ENCODE measurements at places on chromosomes 6 and 20.

GRCh38 chr20:36094497-36094896 lies 60.0 kb upstream of the EPB41L1 start:
- no peak for DNase-seq

DNA sequence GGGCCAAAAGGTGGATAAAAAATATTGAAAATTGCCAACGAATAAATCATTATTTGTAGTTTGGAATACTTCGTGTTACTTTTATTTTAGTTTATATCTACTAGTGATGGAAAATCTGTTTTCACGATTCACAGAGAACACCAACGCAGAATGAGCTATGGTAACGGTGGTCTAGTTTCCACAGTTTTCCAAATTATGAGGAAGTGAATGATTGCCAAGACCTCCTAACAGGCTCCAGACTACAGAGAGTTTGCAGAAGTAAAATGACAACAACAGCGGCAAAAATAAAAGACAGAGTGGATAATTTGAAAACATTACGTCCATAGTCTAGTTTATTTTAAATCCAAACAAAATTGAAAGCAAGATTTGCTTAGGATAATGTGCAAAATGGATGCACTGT lies 57.0 kb upstream of the AIG1 start:
- DNase-seq: no peak

DNA sequence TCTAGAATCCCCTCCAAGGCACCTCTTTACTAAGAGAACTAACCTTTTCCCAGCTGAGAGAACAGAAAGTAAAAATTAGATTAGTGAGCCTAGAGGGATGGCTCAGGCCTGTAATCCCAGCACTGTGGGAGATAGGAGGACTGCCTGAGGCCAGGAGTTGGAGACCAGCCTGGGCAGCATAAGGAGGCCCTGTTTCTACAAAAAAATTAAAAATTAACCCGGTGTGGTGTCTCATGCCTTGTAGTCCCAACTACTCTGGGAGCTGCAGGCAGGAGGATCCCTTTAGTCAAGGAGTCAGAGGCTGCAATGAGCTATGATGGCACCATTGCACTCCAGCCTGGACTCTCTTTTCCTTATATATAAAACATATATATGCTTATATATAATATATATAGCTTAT lies 5.5 kb upstream of the OOEP start:
- DNase-seq: no peak

DNA sequence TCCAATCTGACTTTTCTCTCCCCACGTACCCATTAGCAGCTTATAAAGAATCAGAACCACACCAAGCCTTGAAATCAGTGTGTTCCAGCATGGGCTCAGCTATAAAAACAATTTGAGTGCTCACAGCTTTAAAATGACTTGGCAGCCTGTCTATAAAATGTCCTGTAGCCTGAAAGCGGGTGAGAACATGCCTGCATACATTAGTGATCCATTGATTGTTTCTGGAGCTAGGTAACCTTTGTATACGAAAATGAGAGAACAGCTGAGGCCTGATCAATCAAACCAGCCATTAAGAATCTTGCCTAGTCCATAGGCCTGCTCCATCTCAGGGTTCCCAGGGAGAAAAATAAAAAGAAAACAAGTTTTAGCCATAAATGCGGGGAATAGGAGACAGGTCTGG lies 245.8 kb upstream of the SULF2 start:
- no peak for DNase-seq

GRCh38 chr6:116355796-116356195 lies 15.0 kb upstream of the DSE start:
- DNase-seq: no peak

DNA sequence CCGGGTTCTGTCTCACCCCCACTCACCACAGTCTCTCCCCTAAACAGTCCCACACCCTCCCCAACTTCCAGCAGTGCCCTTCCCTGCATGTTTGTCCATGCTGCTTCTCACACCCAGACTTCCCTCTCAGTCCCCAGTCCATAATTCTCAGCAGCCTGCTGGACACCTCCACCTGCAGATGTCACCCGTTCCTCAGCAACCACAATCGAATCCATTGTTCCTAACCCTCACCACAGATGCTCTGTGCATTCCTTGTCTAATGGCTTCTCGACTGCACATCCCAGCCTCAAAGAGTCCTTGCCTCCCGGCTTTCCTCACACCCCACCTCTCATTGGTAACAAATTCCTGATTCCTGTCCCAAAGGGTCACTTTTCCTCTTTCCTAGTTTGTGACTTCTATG lies 55.6 kb downstream of the GOPC start:
- no peak for DNase-seq

- DNase-seq: no peak
Observed at GRCh38 chr6:64703922-64704321, 1003.1 kb downstream of the EYS start.

DNA sequence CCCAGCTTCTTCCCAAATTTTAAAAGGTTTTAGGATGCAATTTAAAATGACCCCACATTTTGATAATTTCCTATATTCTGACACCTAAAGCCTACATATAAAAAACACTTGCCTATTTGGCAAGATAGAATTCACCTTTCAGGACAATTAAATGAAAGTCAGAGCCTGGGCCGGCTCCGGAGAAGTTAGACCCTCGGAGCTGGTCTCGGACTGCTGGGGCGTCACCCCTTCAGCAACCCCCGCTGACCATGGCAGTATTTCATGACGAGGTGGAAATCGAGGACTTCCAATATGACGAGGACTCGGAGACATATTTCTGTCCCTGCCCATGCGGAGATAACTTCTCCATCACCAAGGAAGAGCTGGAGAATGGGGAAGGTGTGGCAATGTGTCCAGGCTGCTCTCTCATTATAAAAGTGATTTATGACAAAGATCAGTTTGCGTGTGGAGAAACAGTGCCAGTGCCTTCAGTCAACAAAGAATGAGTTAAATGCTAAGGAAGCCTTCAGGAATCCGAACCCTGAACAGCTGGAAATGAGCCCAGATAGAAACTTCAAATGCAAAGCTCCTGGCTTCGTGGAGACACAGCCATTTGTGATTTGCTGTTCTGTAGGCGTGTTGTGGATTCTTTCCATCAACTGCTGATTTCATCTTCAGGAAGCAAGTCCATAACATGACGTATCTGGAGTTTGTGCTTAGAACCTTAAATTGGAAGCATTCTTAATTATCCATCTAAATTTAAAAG lies 16.0 kb downstream of the TCFL5 start:
- no peak for DNase-seq

DNA sequence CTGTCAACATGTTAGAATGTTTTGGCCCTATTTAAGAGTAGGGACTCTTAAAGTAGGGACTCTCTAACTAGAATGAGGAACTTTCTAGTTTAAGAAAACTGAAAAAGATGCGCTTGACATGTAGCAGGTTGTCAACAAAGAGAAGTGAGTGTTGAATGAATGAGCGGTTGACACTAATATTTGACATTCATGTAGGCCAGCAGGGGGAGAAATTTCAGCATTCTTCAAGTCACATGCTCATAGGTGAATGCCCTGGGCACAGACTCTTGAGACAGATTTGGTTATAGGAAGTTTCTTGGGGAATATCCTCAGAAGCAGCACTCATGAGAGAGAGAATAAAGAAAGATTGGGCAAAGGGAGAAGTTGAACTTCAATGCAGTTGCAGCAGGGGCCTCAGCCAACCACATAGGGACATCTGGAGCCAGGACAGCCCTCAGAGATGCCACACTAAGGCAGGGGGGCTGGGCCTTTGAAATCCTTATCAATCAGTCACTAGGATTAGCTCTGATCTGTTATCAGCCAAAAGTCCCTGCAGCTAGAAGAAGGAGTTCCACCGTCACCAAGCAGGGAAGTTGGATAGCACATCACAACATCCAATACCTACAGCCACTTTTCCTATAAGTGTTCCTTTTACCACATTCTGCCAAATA lies 145.1 kb upstream of the FKBP1C start:
- no peak for DNase-seq

DNA sequence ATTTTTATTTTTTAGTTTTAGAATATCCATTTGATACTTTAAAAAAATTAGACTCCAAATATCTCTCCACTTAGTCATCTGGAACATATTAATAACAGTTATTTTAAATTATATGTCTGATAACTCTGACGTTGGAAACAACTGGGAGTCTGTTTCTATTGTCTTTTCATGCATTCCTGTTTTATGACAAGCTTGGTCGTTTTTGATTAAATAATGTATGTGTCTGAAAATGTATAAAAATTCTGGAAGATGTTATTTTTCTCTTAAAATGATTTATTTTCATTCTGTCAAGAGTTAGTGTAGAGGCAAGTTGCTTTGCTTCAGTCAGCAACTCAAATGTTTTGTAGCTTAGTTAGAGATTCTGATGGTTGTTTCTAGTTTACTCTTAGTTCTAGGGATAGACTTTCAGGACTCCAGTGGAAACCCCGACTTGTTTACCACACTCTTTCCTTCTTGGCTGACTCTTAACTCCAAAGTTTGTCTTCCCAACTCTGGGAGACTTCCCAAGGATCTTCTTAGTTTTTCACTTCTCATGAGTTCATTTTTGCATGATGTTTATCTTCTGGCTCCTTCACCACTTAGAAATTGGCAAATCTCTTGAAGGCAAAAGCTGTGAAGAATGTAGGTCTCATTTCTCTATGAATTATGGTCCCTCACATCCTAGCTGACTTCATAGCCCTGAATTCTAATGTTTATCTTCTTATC lies 190.9 kb downstream of the LAMA2 start:
- no peak for DNase-seq

DNA sequence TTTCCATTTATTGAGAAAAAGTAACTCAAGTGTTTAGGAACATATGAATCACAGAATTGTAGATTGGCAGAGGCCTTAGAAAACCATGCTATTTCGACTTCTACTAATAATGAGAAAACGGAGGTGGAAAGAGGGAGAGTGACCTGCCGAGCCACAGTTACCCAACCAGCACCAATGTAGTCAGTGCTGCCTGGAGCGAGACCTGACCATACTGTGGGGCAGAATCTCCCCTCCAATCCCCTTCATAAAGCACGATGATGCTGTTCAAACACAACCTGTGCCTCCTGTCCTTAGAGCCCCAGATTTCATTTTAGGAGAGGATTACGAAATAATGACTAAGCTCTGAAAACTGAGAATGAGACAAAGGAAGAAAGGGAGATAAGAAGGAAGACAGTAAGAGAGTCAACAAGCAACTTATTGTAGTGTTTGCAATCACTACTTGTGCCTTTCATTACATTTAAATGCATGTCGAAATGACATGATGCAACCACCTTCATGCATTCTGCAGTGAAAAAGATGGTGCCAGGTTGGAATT lies 70.6 kb downstream of the ATXN1 start:
- no peak for DNase-seq

GRCh38 chr20:37144856-37145404 lies 34.2 kb upstream of the RPN2 start:
- DNase-seq: no peak

DNA sequence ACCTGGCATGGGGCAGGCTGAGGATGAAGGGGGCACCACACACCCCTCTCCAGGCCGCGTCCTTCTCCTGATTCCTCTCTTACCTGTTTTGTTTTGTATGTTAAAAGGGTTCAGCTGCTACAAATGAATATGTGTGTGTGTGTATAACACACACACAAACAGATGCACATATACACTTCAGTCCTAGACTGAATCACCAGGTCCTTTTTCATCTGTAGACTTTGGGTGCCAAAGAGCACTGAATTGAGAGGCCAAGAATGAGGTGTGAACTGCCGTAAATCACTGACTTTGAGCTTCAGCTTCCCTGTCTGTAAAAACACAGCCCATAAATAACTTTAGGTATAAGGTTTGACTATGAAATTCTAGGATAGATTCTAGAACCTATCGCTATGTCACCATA lies 40.5 kb downstream of the SULF2 start:
- DNase-seq: no peak

- no peak for DNase-seq
Observed at GRCh38 chr6:37429352-37429750, 3.7 kb upstream of the CMTR1 start.

DNA sequence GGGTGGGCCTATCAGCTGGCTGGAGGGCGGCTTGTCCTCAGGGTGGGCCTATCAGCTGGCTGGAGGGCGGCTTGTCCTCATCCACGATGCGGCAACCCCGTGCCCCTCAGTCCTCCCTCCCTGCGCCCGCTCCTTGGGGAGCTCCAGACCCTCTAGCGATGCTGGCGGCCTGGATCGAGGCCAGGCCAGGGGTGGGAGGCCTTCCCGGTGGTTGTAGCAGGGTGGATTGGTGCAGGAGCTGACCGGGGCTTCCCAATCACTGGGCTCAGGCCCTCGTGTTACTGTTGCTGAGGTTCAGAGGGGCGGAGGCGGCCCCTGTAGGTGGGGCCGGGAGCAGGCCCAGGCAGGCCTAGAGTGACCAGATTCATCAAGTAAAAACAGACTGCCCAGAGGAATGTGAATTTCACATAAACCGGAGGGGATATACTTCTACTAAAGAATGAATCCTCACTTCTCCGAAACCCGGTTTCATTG lies 8.8 kb downstream of the SLC17A9 start:
- no peak for DNase-seq

DNA sequence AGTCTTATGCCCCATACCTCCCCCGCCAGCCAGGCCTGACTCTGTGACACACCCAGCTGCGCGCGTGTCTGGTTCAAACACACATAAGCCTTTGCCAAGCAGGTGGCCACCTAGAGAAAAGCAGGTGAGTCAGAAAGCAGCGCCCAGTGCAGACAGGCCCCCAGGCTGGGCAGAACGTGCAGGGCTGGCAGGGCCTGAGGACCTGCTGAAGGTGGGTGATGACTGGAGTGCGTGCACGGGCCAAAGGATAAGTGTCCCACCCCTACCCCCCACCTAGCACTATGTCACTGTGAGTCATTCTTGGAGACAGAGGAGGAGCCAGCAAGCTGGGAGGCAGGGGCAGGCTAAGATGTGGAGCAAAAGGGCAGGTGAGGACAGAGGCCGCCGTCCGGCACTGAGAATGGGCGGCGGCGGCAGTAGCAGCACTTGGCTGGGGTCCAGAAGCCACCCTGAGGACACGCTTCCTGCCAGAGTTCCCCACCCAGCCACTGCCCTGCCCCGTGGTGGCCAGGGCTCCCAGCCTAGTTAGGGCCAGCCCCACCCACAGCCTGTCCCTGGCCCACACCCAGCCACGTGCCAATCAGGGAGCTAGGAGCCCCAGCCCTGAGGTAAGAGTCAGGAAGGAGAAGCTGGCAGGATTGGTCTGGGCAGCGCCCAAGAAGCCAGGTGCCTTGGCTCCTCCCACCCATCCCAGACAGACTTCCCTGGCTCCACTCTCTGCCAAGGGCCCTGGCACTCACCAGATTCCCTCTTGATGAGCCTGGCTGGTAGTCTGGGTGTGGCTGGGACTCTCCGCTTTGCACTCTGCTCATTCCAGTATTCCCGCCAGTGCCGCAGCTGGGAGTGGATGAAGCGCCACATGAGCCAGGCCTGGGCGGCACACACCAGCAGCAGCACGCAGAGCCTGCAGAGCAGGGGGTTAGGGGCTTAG lies 72.7 kb downstream of the TRAM2 start:
- DNase-seq: no peak

DNA sequence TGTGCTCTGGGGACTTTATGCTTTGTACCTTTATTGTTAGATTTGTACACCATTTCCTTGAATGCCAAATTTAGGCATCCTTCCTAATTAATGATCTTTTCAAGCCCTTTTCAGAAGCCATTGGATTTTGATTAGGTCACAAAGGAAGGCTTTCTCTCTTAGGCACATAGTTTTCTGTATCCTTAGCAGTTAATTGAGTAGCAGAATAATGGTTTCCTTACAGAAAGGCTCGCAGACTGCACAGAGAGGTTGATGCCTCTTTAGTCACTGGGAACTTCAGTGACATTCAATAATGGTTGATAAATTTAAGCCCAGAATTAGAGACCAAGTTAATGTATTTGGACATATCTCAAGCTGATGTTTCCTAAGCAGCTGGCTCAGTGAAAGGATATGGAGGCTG lies 139.1 kb upstream of the VGLL2 start:
- no peak for DNase-seq

GRCh38 chr6:41573276-41573675 lies 27.1 kb downstream of the FOXP4 start:
- DNase-seq: no peak
